CD8-positive, alpha-beta T cell (primary cell): ENCODE measurements at places on chromosomes 1 and 21.

GRCh38 chr1:170530972-170531757 lies 801 bp upstream of the GORAB start:
- DNase-seq: no peak

- no peak for DNase-seq
These were observed 256.3 kb upstream of the ADGRL4 start for GRCh38 chr1:79262745-79263258.

- no peak for DNase-seq
These were observed 105.6 kb downstream of the LRRC7 start for GRCh38 chr1:69673321-69673720.

DNA sequence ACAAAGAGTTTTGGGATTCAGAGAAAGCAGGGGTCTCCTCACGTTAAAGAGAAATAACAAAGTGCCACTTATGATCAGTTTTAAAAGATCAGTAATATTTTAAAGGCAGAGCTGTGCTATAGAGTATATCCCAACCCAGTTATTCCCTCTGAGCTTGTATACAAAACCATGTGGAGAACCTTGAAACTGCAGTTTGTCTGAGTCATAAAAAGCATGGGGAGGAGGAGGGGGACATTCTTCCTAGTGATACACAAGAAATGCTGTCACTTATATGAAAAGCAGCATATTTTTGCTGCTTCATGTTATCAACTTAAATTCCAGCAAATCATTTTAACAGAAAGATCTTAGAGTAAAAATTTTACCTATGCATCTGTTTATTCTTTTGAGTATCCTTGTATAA lies 244.5 kb downstream of the GPR52 start:
- DNase-seq: no peak

- DNase-seq: no peak
These were observed 1744.9 kb downstream of the NCAM2 start for GRCh38 chr21:22743085-22743484.

- no peak for DNase-seq
These were observed 107.4 kb downstream of the TBX19 start for GRCh38 chr1:168387781-168388760.

DNA sequence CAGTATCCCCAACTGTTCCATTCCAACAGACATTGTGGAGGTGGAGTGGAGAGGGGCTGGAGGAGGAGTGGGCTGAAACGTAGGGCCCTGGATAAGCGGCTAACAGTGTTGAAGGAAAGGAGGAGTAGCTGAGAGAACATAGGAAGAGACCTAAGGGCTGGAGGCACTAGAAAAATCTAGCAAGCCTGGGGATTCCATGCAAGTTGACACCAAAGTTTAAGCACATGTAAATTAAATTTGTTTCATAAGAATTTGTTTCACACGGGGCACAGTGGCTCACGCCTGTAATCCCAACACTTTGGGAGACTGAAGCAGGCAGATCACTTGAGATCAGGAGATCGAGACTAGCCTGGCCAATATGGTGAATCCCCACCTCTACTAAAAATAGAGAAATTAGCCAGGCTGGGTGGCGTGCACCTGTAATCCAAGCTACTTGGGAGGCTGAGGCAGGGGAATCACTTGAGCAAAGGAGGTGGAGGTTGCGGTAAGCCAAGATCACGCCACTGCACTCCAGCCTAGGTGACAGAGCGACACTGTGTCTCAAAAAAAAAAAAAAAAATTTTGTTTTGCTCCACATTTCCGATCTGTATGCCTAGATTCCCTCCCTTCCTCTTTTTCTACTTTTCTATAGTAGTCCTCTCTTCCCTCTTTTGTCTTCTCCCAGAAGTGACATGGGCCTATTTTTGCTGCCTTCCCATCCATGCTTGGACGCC lies 530 bp upstream of the CD244 start:
- no peak for DNase-seq
